ENCODE measurements at places on chromosomes 16 and 17.

DNA sequence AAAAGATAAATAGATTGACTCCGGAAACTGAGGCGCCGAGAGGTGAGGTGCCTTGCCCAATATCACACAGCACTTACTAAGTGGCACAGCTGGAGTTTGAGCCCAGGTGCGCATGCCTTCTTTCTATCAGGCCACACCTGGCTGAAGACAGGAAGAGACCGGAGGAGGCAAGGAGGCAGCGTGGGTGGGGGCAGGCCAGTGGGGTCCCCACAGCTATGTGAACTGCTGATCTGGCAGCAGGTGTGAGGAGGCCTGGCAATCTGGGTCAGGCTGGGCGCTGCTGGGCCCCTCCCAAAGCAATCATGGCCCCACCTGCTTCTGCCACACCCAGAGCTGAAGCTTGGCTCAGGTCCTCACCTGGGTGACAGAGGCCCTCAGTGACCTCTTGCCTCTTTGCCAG lies 1.9 kb upstream of the GDPD3 start:
- no peak for DNase-seq

- DNase-seq: no peak
Measured at GRCh38 chr16:49986351-49987124, 38.5 kb upstream of the CNEP1R1 start.

- DNase-seq: no peak
Measured at GRCh38 chr16:78490431-78490830, 391.0 kb downstream of the WWOX start.

- DNase-seq: no peak
Measured at GRCh38 chr16:85136702-85137322, 24.5 kb upstream of the CIBAR2 start.

DNA sequence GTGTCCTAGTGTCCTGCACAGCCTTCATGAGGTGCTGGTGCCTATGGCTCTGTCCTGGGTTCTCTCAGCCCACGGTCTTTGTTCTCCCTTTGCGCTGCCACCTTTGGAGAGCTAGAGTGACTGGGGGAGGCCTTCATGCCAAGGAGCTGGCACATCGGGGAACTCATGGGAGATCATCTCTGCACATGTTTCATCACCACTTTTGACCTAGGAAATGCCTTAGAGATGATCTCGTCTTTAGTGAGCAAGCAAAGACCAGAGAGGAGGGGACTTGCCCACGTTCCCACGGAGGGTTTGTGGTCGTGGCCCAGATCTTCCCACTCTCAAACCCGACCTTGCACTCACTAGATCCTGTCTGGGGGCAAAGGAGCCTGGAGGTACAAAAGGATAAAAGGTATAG lies 23.5 kb downstream of the TBX4 start:
- no peak for DNase-seq
